ENCODE measurements at places on chromosomes 1 and 21.

- no peak for DNase-seq
Measured at GRCh38 chr1:108880850-108881249, 4.1 kb downstream of the GPSM2 start.

- DNase-seq, result no peak
Measured at GRCh38 chr1:226371027-226371694, 36.7 kb downstream of the PARP1 start.

DNA sequence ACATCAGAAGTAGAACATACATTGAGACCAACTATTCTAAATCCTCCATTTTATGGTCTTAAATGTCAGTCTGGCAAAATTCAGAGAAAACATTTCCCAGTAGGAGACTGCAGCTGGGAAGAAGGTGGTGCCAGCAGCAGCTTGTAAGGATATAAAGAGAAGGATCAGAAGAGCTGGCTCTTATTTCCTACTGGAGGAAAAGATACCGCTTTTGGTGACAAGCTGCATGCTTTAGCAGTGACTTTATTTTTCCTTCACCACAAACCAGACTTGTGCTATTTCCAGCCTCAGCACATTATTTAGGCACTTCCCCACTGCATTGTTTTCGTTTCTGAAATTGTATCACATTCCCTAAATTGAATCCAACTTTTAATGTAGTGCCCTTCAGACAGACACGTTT lies 28.4 kb downstream of the RNF11 start:
- no peak for DNase-seq

- DNase-seq, result no peak
Measured at GRCh38 chr21:37984416-37984815, 68.2 kb upstream of the KCNJ6 start.

Data from activated T-helper 1 cell treated with Interleukin-2 at 50 U/mL for 16 hours (primary cell).